ENCODE measurements at places on chromosomes 12 and 14.

- no peak overlapping the region for H3K4me3 ChIP-seq
- H3K27ac ChIP-seq: no peak overlapping the region
- no peaks in the 10 kb centered on the region for H3K36me3 ChIP-seq
- H3K27me3 ChIP-seq: no peaks in the 10 kb centered on the region
- DNase-seq: no peak
Measured at GRCh38 chr12:68119724-68120211, 39.8 kb downstream of the IFNG start.

- no peak overlapping the region for H3K27ac ChIP-seq
- no peaks in the 10 kb centered on the region for H3K27me3 ChIP-seq
- peaks cover 7% of the 10 kb centered on the region for H3K4me1 ChIP-seq
Measured at GRCh38 chr12:108611884-108612415, 14.1 kb upstream of the TMEM119 start.

- no peaks in the 10 kb centered on the region for H3K36me3 ChIP-seq
- DNase-seq: no peak
- H3K4me3 ChIP-seq: no peak overlapping the region
- peaks cover 4% of the 10 kb centered on the region for H3K4me1 ChIP-seq
- H3K27me3 ChIP-seq: no peaks in the 10 kb centered on the region
- H3K27ac ChIP-seq: no peak overlapping the region
Measured at GRCh38 chr12:105860561-105861207, 278.1 kb downstream of the NUAK1 start.

DNA sequence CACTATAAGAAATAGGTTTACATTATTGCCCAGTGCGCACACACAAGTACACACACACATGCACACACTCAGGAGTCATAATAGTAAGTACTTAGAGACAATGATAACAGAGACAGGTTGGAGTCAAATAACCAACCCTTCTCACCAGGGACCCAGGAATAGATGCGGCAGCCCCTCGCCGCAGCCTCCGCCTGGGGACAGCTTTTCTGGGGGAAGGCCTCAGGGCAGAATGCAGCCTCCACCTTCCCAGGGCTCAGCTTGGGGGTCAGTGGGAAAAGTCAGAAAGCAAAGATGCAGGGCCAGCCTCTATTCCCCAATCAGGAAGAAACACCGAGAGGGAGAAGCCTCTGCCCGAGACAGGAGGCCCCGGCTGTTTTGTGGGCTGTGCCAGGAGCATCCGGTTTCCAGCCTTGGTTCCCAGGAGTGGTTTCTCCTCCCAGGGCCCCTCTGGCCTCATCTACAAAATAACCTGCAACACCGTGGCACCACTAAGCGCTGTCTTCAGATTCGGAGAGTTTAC lies 23.4 kb upstream of the EIF5 start:
- no peaks in the 10 kb centered on the region for H3K36me3 ChIP-seq
- DNase-seq: no peak
- no peak overlapping the region for H3K4me3 ChIP-seq
- H3K4me1 ChIP-seq: no peaks in the 10 kb centered on the region

DNA sequence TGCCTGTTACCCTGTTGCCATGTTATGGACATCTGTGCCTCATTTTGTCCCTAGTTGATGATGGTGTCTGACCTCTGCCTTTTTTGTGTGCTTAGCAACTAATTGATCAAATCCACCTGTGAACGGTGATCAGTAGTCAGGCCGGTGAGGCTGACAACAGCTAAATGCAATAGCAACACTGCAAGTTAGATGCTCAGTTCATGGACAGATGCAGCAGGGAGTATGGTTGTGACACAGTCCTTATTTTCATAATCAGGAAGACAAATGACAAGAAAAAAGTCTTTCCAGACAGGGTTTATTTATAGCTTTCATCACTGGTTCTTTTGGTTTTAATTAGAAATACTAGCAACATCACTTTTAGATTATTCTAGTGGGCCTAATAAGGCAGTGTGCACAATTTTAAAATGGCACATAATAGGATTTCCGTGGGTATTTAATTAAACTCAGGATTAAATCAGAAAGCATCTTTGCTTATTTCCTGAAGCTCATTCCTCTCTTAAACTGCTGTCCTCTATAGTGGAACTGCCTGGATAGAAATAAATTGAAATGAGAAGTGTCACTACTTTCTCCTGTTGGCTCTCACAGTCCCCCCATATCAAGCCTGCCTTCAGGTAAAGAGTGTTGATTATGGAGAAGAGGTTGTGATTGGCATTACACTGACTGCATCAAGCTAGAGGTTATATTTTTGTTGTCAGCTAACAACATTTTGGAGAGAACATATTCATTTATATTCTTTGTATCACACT lies 281.1 kb upstream of the NAV3 start:
- no peaks in the 10 kb centered on the region for H3K4me1 ChIP-seq
- no peak overlapping the region for H3K4me3 ChIP-seq
- no peaks in the 10 kb centered on the region for H3K27me3 ChIP-seq
- no peak overlapping the region for H3K27ac ChIP-seq
- no peaks in the 10 kb centered on the region for H3K36me3 ChIP-seq

- DNase-seq: no peak
- no peaks in the 10 kb centered on the region for H3K27me3 ChIP-seq
- H3K27ac ChIP-seq: peak overlapping the region; percentile 40
Measured at GRCh38 chr12:623172-623864, 39.9 kb downstream of the NINJ2 start.

DNA sequence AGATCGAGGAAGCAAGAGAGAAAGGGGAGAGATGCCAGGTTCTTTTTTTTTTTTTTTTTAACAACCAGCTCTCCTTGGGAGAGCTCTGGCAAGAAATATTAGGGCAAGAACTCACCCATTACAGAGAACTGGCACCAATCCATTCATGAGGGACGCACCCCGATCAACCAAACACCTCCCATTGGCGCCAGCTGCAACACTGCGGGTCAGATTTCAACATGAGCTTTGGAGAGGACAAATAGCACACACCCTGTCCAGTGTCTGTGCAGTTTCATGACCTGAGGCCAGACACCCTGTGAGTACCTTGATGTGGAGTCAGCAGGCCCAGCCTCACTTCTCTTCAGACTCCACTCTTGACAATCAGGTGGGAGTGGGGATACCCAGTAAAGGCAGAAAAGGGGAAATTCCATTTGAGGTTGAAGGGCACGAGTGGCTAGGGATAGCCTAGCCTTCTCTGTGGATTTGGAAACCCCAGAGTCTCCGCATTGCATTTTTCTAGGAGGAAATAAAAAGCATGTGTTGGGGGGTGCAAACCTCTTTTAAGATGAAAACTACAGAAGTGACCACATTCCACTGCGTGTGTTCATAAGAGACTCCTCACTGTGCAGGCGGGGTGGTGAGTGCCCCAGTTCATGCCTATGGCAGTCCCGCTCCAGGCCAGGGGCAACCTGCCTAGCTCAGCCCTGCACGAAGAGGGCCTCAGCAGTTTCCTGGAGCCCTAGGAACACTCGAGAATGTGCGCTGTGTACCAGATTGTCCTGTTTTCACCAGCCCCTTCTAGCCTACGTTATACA lies 42.4 kb upstream of the GPATCH2L start:
- H3K27ac ChIP-seq: peak overlapping the region; percentile 2
- H3K27me3 ChIP-seq: peaks cover 15% of the 10 kb centered on the region
- no peak for DNase-seq

DNA sequence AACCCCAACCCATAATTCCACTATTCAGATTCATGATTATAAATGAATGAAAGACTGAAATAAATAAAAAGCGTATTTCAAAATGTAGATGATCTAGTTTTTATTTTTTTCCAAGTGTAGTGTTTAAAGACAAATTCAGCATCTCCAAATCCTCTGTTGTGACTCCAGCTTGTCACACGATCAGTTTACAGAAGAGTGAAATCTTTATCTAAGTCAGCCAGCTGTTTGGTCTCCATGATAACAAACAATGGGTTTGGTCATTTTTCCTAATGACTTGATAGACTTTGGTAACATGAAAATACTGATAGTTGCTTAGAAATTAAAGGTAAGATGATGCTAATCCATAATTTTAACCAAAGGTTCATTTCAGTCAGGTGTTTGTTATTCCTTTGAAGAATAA lies 114.5 kb upstream of the RASSF8 start:
- no peaks in the 10 kb centered on the region for H3K4me1 ChIP-seq
- no peaks in the 10 kb centered on the region for H3K36me3 ChIP-seq
- no peak overlapping the region for H3K27ac ChIP-seq
- no peaks in the 10 kb centered on the region for H3K27me3 ChIP-seq

DNA sequence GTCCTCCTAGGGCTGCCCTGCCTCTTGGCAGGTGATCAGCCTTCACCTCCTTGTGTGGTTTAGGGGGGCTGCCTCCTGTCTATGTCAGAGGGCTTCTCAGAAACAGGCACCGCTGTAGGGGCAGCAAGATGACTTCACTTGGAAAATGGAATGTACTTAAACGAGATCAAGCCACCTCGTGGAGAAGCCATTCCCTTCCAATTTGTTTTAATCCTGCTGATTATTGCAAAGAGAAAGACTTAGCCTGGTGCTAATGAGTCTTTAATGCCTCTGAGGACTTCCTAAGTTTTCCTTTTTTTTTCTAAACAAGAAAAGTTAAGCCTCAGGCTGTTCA lies 62.3 kb upstream of the RFLNA start:
- no peaks in the 10 kb centered on the region for H3K36me3 ChIP-seq
- H3K27ac ChIP-seq: no peak overlapping the region
- no peak for DNase-seq
- H3K27me3 ChIP-seq: peaks cover 9% of the 10 kb centered on the region

DNA sequence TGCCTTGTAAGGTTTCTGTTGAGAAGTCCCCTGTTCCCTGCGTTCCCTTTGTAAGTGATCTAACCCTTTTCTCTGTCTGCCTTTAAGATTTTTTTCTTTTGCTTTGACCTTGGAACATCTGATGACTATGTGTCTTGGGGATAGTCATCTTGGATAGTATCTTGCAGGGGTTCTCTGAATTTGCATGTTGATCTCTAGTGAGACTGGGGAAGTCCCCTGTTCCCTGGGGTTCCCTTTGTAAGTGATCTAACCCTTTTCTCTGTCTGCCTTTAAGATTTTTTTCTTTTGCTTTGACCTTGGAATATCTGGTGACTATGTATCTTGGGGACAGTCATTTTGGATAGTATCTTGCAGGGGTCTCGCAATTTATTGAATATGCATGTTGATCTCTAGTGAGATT lies 38.2 kb upstream of the TMX1 start:
- H3K27me3 ChIP-seq: peaks cover 7% of the 10 kb centered on the region
- no peak overlapping the region for H3K27ac ChIP-seq
- DNase-seq: no peak
- no peak overlapping the region for H3K4me3 ChIP-seq

GRCh38 chr14:64040044-64040443 lies 187.2 kb downstream of the SYNE2 start:
- H3K4me1 ChIP-seq: no peaks in the 10 kb centered on the region
- no peak for DNase-seq
- H3K27ac ChIP-seq: no peak overlapping the region
- no peak overlapping the region for H3K4me3 ChIP-seq
- no peaks in the 10 kb centered on the region for H3K27me3 ChIP-seq

DNA sequence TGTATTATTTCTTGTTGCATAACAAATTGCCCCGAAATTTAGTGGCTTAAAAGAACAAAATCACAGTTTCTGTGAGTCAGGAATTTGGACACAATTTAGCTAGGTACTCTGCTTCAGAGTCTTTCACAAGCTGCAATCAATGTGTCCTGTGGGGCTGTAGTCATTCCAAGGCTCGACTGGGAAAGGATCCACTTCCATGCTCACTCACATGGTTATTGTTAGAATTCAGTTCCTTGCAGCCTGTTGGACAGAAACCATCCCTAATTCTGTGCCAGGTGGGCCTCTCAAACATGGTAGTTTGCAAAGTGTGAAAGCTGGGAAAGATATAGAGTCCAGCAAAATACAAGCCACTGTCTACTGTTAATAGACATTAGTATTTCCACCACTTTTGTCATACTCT lies 59.7 kb upstream of the ARID2 start:
- peaks cover 3% of the 10 kb centered on the region for H3K4me1 ChIP-seq

DNA sequence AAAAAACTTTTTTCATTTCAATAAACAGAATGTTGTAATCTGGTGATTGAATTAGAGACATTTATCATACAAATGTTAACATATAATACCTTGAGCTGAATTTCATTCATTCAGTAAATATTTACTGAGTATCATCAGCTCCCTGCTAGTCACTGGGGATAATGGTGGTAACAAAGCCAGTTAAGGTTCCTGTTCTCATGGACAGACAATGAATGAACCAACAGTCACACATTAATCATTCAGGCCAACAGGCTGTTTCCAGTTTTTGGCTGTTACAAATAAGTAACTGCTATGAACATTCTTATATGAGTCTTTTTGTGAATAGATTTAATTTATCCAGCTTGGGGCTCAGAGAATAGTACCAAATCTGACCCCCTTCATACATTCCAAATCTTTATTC lies 13.5 kb downstream of the EXD2 start:
- H3K4me3 ChIP-seq: no peak overlapping the region
- no peaks in the 10 kb centered on the region for H3K4me1 ChIP-seq
- H3K27ac ChIP-seq: no peak overlapping the region
- no peaks in the 10 kb centered on the region for H3K27me3 ChIP-seq

DNA sequence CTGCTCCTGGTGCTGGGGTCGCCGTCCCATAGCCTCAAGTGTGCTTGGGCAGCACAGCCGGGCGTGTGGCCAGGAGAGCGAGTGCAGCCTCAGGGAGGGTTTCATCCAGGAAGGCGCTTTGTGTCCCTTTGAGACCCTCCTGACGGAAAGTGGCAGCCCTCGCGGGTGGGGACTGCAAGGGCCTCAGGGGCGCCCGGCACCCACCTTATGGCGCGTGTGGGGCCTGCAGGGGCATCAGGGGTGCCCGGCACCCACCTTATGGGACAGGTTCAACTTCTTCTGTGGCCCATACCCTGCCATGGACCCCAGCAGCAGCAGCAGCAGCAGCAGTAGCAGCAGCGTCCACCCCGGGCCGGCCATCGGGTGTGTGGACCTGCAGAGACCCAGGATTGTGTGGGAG lies 4.5 kb downstream of the LRCOL1 start:
- no peaks in the 10 kb centered on the region for H3K36me3 ChIP-seq
- no peak for DNase-seq
- H3K4me3 ChIP-seq: no peak overlapping the region
- no peak overlapping the region for H3K27ac ChIP-seq

DNA sequence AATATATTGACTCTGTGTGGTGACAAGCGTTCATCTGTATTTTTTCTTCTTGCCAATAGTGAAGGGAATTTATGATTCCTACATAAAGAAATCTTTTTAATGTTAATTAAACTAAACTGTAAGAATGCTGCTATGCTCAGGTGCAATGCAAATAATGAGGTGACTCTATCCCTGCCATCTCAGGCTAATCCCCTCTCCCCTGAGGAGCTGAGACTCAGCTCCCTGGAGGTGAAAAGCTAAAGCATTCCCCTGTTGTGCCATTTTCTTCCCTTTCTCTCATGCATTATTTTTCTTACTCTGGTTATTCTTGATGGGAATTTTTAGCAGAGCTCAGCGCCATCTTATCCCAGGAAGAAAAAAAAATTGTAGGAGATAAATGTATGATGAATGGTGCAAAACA lies 113.9 kb upstream of the FGD4 start:
- H3K27me3 ChIP-seq: no peaks in the 10 kb centered on the region
- H3K36me3 ChIP-seq: no peaks in the 10 kb centered on the region
- no peak overlapping the region for H3K27ac ChIP-seq
- H3K4me1 ChIP-seq: peaks cover 2% of the 10 kb centered on the region

Data from suprapubic skin (tissue), 4 donors.